HTR-8/SVneo (cell line): ENCODE measurements at places on chromosomes 16 and 17.

DNA sequence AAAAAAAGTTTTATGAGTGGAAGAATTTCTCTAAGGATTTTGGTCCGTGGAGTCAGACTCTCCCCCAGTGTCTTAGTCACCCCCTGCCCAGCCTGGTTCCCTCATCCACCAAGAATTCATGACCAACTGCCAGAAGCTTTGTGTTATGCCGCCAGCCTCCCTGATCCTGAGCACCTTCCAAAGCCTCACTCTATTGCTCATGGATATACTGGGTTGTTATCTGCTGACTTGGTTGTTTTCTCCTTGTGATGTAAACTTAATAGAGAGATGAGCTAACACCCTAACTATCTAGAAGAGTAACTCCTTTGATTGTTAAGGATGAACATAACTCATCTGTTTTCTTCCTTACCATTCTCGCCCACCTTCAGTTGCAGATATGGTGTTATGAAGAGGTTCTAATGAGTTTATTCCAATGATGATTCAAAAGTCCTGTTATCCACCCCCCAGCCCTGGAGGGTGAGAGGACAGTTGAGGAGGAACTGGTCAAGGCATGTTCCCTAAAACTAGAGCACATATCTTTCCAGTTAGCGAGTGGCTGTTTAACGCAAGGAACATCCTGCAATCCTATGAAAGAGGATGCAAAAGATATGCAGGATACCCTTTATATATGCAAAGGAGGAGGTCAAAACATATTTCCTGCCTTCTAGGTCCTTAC, 1.5 kb upstream of the PSMD3 start:
- peak; percentile 50 for DNase-seq

DNA sequence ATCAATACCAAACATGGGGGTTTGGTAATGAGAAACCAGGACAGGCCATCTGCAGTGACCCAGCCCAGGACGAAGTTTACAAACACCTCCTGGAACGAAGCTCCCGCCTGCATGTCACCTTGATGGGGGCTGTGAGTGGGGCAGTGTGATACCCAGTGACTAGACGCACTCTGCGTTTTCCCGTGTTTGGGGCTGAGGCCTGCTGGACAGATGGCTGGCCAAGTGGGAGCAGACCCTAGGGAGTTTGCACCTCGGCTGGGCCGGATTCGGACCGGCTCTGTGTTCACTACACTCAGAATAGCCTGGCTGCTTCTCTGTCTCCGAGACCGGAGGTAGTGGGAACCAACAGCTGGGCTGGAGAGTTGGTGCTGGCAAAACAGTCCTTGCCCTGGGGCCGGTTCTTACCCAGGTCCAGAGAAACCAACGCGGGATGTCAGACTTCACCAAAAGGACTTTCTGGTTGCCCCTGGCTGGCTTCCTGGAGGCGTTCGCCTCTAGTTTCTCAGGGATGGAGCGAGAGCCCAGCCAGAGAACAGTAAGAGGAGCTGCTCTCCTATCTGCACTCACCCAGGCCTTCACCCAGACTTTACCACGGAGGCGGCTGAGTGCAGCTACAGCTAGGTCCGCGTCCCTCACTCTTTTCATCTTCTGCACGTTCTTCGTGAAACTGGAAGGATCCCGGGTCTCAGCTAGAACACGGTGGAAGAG, 20.4 kb downstream of the CARHSP1 start:
- no peak for DNase-seq

GRCh38 chr17:33684735-33685134, 391.6 kb upstream of the ASIC2 start:
- DNase-seq, result no peak

GRCh38 chr17:57444682-57445450, 188.5 kb downstream of the MSI2 start:
- peak; percentile 72 for DNase-seq

DNA sequence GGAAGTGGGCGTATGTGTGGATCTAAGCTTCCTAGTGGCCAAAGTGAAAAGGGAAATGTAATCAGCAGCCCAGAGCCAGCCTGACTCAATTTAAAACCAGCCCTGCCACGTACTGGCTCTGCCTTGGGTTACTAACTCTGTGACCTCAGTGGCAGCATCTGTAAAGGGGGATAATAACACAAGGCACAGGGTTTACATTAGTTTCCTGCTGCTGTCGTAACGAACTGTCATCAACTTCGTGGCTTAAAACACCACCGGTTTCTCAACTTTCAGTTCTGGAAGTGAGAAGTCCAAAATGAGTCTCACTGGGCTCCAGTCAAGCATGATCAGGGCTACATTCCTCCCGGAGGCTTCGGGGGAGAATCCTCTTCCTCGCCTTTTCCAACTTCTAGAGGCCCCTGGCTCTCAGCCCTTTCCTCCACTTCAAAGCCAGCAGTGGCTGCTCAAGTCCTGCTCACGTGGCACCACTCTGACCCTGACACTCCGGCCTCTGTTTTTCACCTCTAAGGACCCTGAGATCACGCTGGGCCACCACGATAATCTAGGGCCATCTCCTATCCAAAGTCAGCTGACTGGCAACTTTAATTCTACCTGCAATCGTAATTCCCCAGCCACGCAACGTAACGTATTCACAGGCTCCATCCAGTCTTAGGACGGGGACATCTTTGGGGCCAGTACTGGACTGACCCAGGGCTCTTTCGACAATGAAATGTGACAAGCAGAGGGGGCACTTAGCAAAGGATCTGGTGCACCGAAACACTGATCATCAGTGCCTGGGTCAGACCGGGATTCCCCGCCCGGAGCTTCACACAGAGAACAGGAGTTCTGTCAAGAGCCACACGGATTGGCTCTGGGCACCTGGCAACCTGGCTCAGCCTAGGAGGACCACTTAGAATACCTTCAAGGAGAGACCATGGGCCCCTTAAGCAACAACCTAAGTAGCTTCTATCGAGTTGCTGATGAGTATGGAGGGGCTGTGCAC, 14.5 kb downstream of the TMC6 start:
- DNase-seq, result no peak

- DNase-seq, result no peak
Measured at GRCh38 chr16:64437706-64438324, 684.0 kb downstream of the CDH11 start.

GRCh38 chr16:89365044-89365467, 125.3 kb downstream of the ANKRD11 start:
- no peak for DNase-seq

GRCh38 chr17:61836266-61837174, 26.8 kb downstream of the BRIP1 start:
- DNase-seq, result no peak
